ENCODE measurements at places on chromosomes 13 and 19.

GRCh38 chr19:34288381-34288780 is 34.0 kb downstream of the GARRE1 start:
- DNase-seq: no peak

DNA sequence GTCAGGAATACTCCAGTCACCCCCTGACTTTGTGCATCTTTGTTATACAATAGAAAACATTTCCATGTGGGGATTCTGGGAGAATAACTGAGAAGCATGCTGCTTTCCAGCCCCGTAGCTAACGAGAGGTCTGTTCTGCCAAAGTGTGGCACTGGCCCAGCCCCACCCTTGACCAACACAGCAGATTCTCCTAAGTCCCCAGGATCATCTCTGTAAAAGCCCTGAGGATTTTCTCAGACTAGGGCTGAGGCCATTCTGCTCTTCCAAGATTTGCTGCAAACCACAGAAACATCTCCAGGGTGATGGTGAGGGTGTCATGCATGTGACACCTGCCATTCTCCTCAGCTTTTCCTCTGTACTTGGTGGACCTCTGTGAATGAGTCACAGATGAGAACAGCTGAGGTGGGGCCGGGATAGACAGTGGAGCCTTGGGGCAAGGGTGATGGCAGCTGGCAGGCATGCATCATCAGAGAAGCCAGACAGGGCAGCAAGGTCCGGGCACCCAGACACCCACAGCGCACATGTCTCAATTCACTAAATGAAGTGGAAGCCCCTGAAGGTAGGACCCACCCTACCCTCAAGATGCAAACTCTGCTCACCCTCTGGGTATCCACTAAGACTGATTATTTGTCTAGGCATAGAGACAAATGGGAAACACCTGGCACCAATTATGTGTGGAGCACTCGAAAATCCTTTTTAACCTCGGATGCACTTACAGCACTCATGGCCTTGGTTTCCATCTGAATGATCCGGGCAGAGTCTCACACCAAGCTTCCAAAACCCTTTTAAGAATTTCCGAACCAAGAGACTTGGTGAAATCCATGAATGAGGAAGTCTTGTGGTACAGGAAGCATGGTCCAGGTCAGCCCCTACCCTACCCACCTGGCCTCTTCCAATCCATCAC is 20.1 kb upstream of the DOCK9 start:
- DNase-seq: no peak

- DNase-seq: no peak
Measured at GRCh38 chr13:53405616-53406015, 377.0 kb downstream of the OLFM4 start.

DNA sequence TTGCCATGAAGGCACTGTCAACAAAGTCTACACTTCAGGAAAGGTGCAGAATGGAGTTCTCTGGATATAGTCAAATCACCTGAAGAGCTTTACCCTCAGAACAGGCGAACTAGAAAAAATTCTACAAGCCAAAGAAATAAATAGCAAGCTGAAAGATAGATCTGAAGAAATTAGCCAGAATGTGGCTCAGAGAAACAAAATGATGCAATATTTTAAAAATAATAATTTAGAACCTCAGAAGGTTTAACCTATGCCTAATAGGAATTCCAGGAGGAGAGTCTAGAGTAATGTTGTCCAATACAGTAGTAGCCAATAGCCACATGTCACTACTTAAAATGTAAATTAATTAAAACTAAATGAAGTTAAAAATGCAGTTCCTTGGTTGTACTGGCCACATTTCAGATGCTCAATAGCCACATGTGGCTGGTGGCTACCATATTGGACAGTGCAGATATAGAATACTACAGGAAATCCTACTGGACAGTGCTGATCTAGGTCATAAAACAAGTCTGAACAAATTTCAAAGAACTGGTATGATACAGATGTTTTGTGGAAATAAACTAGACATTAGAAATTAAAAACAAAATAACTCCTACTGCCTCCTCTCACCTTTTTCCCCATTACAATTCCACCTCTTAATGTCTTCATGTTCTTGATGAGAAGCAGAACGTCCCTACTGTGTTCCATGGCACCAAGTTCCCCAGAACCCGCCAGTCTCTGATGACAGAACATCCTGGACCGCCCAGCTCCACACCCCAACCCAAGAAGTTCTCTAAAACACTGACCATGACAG is 679 bp upstream of the CDADC1 start:
- DNase-seq: no peak

DNA sequence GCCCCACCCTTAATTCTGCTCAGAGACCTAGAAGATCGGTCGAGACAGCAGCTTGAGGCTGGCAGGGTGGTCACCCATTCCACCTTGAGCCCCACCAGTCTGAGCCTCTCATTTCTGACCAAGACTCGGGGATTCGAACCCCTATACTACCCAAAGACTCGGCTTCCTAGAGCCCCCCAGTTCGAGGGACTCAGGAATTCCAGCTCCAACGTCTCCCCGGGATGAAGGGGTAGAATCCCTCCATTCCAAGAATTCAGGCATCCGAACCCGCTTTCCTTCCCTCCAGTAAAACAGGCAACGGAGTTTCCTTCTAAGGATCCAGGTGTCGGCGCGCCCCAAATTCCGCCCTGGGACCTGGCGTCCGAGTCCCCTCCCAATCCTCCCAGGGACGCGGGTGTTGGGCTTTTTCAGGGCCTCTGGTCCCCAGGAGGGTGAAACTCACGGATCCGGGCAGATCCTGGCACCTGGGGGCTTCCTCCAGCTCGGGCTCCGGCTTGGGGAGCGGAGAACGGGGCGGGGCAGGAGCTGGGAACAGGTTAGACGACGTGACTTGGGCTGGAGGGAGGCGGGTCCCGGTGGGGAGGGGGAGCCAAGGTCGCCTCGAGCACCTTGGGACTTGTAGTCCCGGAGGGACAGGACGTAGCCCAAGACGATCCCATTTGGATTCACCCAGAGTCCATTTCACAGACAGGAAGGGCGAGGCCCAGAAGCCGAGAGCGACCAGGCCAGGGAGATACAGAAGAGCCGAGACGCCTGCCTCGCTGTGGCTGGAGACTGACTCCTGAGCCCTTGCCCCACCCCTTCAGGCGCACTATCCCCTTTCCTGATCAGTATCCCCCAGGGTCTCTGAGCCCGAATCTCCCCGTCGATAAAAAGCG is at the start of gene PPP1R13L:
TSS of gene PPP1R13L (minus strand) at position 513 of the 878 bp plus-strand sequence. CDS start 6,751 bp downstream, outside the sequence.
- DNase-seq: peak; percentile 25

Measured in activated T-helper 9 cell treated with anti-CD3 and anti-CD28 coated beads, Interleukin-2, amount 50 U/mL, for 16 hours (primary cell).